ENCODE measurements at places on chromosomes 7 and 10.
A peak's percentile ranks its signal among the peaks of the same experiment; 100 is the strongest.

DNA sequence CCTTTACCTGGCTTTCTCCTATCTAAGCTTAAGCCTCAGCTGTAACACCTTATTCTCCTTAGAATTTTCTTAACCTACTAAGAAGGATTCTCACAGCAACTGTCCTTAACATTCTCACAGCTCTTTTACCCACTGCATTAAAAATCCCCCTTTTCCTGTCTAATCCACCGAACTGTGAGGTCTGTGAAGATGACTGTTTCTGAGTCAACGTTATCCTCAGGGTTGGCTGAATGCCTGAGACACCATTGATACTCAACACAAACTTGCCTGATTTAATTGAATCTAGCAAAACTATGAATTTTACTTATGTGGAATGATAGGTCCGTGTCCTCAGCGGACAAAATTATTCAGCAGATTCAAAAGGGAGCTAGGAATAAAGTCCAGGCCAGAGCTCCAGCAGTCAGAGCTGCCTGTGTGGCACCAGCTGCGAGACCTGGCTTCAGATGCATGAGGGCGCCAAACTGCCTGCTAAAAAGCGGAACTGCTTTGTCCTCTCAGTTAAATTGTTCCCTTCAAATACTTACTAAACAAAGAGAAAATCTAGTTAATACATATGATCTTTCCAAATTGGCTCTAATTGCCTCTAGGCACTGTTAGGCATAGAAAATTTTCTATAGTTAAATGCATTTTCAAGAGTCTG is 33.4 kb upstream of the VWDE start:
- H3K4me1 ChIP-seq, result no peaks in the 10 kb centered on the region
- no peak overlapping the region for H3K4me3 ChIP-seq
- H3K27ac ChIP-seq, result no peak overlapping the region
- no peaks in the 10 kb centered on the region for H3K36me3 ChIP-seq
- peak; percentile 68 for DNase-seq

DNA sequence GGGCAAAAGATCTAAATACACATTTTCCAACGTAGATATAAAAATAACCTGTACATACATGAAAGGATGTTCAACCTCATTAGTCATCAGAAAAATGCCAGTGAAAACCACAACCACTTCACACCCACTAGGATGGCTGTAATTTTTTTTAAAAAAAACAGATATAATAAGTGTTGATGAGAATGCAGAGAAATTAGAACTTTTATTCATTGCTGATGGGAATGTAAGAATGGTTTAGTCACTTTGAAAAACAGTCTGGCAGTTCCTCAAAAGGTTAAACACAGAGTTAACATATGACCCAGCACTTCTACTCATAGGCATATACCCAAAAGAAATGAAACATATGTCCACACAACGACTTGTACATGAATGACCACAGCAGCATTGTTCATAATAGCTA is 32.3 kb upstream of the PRKCQ start:
- H3K27me3 ChIP-seq, result no peaks in the 10 kb centered on the region
- H3K36me3 ChIP-seq, result no peaks in the 10 kb centered on the region
- no peaks in the 10 kb centered on the region for H3K4me1 ChIP-seq
- H3K4me3 ChIP-seq, result no peak overlapping the region

GRCh38 chr10:100081075-100082001 is at the start of gene CPN1:
Gene CPN1, minus strand, starts transcription at chr10:100081869. Its CDS starts 244 bp downstream, at chr10:100081625.
- DNase-seq, result no peak
- H3K4me1 ChIP-seq, result no peaks in the 10 kb centered on the region
- no peak within 1 kb of the TSS for H3K27ac ChIP-seq
- H3K36me3 ChIP-seq, result no peaks in the 10 kb centered on the region
- no peaks in the 10 kb centered on the region for H3K27me3 ChIP-seq

DNA sequence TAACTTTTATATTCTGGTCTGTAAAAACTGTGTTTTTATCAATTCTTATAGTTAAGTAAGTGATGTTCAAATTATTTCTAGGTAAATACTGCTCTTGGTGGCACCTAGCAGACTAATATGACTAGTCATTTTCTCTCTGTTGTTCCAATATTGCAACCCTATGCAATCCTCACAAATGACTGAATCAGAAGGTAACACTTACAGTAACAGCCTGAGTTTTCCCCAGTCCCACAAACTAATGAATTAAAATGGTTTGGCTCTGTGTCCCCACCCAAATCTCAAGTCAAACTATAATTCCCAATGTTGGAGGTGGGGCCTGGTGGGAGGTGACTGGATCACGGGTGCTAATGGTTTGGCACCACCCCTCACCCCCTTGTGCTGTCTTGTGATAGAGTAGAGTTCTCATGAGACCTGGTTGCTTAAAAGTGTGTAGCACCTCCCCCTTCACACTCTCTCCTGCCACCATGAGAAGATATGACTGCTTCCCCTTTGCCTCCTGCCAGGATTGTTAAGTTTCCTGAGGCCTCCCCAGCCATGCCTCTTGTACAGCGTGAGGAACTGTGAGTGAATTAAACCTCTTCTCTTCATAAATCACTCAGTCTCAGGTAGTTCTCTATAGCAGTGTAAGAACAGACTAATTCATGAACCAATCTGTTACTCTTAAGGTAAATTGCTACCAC is 43.5 kb downstream of the MTPN start:
- no peaks in the 10 kb centered on the region for H3K4me1 ChIP-seq
- H3K4me3 ChIP-seq, result no peak overlapping the region
- no peaks in the 10 kb centered on the region for H3K36me3 ChIP-seq
- H3K27me3 ChIP-seq, result no peaks in the 10 kb centered on the region
- H3K27ac ChIP-seq, result no peak overlapping the region

All from spinal cord (tissue), 10 donors.